ENCODE measurements at places on chromosomes 2 and 18. TPM values are rescaled to one million over a fixed set of nuclear protein-coding genes. Genes with fewer than 3 reads are reported as not detected.

DNA sequence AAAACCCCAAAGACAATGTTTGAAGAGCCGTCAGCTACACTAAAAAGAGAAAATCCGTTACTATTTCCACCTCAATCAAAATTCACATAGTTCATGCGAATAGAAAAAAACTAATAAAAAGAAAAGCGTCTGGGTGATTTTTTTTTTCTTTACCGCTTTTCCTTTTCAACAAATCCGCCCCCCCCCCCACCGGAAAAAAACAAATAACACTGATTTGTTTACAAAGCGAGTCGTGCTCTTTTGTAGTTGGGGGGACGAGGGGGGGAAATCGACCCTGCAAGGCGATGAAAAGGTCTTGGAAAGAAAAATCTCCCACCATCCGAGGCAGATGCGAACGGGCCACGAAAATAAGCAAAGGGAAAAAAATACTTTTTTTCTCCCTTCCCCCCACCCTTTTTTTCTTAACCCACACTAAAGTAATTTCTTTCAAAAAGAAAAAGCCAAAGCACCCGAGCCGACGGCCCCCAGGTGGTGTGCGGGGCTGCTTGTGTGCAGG, 638 bp downstream of the ZNF521 start:
- no peak for DNase-seq

Gene RGPD6
- total RNA-seq, result 19.4 TPM

Gene C2orf92
- 2.5 TPM for total RNA-seq

- DNase-seq, result no peak
Measured at GRCh38 chr2:55173438-55174054, 58.5 kb downstream of the CLHC1 start.

DNA sequence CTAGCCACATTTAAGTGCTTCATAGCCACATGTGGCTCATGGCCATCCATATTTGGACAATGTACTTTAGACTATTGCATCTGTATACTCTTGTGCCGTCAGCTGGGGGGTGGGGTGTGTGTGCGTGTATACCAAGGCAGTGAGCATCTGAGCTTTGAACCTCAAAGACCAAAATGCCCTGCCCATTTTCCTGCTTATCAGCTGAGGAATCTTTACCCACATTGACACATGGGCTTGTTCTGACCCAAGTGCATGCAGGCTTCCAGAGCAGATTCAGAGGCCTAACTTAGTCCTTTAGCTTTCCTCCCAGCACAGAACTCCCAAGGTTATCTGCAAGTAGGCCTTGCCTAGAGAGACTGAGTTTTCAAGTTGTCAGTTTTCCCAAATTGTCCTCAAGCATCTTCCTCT, 11.1 kb upstream of the MOCOS start:
- no peak for DNase-seq

Gene GRP
- total RNA-seq, result not detected

Gene APOB
- total RNA-seq, result 0.04 TPM

Gene LAPTM4A
- 88.6 TPM for total RNA-seq

DNA sequence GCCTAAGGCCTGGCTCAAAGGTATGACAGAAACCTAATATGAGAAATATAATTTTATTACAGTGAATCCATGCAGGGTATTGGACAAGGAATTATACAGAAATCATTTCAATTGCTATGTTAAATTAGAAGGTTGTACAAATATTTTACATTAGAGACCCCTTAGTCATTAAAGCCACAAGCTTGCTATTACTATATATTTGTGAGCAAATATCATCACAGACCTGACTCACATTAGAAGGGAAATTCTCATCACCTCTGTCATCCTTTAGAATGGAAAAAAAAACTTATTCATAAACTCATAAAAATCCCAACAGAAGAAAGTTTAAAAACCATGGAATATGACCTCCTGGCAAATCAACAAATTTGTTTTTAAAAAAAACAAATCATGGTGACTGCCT, 277.9 kb downstream of the DCC start:
- no peak for DNase-seq

Gene GREB1
- total RNA-seq, result 0.08 TPM

Gene GNAL
- total RNA-seq, result 23.4 TPM

Gene PARD3B
- total RNA-seq, result 4.1 TPM

DNA sequence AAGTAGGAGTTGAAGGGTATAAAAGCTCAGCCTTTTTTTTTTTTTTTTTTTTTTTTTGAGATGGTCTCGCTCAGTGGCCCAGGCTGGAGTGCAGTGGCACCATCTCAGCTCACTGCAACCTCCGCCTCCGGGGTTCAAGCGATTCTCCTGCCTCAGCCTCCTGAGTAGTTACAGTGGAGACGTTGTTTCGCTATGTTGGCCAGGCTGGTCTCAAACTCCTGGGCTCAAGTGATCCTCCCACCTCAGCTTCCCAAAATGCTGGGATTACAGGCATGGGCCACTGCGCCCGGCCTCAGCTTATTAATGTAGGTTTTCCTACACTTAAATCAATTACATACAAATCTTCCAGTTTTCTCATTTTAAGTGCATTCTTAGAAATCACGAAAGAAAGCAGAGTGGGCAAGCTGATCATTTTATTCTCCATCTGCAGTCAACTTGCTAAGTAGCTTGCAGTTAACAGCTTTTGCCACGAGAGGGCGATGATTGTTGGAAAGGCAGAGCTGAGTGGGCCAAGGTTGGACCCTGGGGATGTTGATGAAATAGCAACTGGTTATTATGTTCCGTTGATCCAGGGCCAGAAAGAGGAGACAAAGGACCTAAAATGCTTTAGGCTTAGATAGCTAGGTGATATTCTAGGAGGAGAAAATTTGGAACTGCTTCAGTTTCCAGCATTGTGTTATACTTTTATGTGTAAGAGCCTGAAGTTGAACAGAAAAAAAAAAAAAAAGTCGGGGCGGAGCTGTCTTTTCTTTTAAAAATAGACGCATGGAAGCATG, 234.4 kb upstream of the EPAS1 start:
- no peak for DNase-seq

DNA sequence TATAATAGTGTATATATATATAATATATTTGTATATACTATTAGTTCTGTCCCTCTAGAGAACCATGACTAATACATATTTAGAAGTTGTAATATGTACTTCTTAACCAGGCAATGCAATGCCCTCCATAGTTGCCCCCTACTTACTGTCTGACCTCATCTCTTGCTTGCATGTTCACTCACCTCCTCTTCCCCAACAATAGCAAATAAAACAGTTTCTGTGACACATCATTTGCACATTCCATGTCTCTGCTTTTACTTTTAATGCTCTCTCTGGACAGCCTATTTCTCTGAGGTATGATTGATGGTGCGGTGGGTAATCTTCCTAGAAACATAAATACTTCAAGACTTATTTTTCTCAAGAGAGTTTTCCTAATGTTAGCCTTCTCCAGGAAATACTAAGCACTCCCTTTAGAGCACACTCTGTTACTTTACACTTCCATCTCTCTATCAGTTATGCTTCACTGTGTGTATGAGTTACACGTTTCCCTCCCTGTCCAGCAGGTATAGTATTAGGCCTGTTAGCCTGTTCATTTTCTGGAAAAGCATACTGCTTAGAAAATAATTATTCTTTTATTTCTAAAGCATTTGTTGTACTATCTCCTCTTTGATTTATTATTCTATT, 295.6 kb upstream of the LRATD1 start:
- no peak for DNase-seq

- DNase-seq, result no peak
Measured at GRCh38 chr2:94997981-94998930, 27.3 kb upstream of the MAL start.

Gene NR4A2
- 1.6 TPM for total RNA-seq

GRCh38 chr2:204657024-204657423, 111.7 kb downstream of the PARD3B start:
- DNase-seq, result no peak

- no peak for DNase-seq
Measured at GRCh38 chr18:58592223-58593214, 36.4 kb downstream of the ALPK2 start.

GRCh38 chr18:6004119-6004518, 108.8 kb upstream of the TMEM200C start:
- DNase-seq, result no peak

DNA sequence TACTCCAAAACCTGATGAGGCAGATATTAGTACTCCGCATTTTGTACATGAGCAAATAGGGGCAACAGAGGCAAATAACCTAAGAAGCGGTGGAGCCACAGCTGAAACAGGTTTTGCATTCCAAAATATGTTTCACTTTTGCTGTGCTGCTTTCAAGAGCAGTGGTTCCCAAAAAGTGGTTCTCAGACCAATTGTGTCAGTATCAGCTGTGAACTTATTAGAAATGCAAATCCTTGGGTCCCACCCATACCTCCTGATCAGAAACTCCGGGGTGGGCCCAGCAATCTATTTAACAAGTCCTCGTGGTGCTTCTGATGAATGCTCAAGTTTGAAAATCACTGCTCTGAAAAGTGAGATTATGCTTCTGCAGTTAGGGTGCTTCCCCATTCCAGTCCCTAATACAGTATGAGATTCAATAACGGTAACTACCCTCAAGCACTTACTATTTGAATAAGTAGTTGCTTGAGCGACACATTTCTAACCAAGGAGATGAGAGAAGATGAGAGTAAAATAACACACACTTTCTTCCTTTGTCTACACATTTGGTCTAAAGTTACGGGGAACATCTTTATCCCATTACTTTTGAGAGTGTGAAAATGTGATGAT, 17.8 kb upstream of the TCF4 start:
- no peak for DNase-seq

Gene DNAH7
- 0.15 TPM for total RNA-seq

Measured in esophagus squamous epithelium (tissue), 5 donors.